ENCODE measurements at places on chromosomes 7 and 10.

- DNase-seq: no peak
These were observed 45.0 kb upstream of the JAZF1 start for GRCh38 chr7:28225576-28225975.

- no peak for DNase-seq
These were observed 454.2 kb upstream of the AKR1E2 start for GRCh38 chr10:4371691-4372295.

GRCh38 chr10:77636282-77636966 is 1.2 kb downstream of the KCNMA1 start:
- DNase-seq: no peak

DNA sequence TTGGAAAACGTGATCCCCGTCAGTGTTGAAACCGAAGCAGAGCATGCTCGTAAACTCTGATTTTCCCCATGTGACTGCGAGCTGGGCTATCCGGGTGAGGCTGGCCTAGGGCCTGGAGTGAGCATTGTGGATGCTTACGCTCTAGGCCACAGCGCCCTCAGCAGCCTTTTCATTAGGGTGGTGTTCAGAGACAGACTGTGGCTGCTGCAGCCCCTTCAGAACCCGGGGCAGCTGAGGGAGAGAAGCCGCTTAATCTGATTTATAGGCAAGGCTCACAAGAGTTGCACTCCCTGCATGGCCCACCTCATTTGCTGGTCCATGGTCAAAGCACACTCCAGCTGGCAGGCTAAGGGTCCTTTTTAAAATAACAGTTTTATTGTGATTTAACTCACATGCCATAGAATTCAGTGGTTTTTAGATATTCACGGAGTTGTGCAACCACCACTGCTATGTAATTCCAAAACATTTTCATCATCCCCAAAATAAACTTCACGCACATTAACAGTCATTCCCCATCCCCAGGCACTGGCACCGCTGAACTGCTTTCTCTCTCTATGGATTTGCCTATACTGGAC is 72.5 kb downstream of the SYPL1 start:
- no peak for DNase-seq

GRCh38 chr10:116836083-116836482 is 13.2 kb upstream of the ENO4 start:
- DNase-seq: no peak

DNA sequence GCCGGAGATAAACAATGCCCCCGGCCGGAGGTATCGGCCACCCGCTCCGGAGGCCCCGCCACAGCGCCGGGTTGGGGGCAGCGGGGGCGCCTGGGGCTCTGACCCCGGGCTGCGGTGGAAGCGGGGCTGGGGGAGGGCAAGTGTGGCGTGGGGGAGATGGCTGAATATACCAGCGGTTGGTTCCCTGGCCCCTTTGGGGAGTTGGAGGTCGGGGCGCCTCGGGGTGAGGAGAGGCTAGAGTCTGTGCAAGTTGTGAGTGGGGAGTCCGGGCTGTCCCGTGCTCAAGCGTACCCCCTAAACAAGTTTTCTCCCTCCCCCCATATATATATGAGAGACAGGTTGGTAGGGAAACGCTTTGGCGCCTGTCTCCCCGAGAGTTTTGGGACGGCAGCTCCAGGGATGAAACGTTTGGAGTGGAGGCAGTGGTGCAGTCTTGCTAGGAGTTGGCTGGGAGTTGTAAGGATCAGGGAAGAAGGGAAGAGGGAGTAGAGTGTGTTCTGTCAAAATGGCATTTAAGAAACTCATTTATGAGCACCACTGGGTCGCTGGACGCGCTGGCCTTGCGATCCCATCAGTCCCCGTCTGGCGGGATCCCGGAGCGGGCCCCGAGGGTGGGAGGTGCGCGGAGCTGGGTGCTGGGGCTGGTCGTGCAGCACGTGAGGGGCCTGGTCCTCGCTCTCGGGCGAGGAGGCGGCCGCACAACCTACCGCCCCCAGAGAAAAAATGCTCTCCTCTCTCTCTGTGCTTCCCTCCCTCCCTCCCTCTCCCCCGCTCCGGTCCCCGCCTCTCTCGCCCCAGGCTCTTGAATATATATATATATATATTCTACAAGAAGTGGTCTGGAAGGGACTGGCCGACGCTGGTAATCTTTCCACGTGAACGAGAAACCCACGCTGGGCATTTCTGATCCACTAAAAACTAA is 1.1 kb downstream of the TET1 start:
- no peak for DNase-seq

DNA sequence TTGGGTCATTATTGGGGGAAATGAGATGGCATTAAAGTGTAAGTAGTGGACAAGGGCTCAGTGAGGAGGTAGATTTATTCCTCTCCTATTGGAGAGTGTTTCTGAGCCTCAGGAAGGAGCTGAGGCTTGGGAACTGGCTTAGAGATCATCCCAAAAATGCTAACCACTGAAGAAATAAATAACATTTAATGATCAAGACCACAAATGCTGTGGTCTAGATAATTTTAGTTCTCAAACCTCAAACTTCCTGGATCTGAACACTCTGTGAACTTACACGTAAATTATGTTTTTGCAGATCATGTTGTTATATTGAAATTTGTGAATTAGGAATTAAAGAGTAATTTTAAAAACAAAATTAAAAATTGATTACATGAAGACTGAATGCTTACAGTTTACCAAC is 27.3 kb downstream of the MDFIC start:
- DNase-seq: no peak

GRCh38 chr10:49613165-49613881 is 514 bp upstream of the CHAT start:
- no peak for DNase-seq

- no peak for DNase-seq
These were observed 115.6 kb upstream of the PHYHIPL start for GRCh38 chr10:59060852-59061251.

- DNase-seq: no peak
These were observed 21.7 kb downstream of the OPALIN start for GRCh38 chr10:96337106-96337505.

- DNase-seq: no peak
These were observed 138.2 kb downstream of the ELMO1 start for GRCh38 chr7:37310327-37311080.

DNA sequence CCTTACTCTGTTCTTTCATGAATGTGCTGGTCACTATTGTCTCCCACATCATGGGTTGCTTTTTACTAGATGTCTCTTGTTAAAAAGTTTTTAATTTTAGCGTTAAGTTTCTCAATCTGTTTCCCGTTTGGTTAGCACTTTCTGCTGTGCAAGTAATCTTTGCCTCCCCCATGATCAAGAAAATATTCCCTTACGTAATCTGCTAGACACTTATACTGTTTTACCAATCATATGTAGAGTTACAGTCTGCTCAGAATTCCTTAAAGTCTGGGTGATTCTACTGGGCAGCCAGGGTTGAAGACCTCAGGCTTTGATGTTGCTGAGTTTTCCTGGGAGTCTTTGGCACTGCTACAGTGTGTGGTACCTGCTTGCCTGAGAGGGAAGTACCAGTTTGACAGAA is 38.2 kb upstream of the RPA3 start:
- DNase-seq: no peak

DNA sequence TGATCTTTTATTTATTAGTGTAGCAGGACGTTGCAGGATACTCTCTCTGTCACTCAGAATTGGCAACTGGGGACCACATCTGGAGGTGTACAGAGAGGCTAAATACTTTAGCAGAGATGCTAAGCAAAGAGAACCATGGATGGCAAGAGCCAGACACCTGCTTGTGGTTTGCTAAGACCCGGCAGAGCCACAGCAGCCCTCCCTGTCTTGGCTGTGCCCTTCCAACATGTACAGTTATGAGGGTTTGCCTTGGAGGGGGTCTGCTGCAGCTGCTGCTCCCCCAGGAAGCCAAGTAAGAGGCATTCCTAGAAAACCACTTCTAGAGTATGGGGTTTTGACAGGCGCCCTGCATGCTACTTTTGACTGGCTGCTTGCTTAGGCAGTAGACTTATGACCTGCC is 5.1 kb downstream of the NPVF start:
- DNase-seq: no peak

DNA sequence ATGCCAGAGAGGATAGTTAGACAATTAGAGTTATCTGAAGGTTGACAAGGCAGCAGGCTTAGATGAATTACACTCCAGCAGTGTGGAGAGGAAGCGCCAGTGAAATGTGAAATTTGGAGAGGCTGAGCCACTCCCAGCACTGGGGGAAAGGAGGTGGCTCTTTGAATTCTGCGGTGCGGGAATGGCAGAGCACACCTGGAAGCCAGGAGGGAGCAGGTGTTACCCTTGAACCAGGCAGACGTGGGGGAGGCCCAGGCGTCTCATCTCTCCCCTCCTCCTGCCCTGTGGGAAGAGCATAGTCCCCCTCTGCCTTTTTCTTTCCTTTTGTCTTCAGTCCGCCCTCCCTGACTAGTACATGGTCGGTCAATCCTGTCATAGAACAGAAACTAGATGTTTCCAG is 203.1 kb downstream of the DPP6 start:
- no peak for DNase-seq

- DNase-seq: no peak
These were observed 436.8 kb upstream of the C7orf33 start for GRCh38 chr7:148153616-148154284.

DNA sequence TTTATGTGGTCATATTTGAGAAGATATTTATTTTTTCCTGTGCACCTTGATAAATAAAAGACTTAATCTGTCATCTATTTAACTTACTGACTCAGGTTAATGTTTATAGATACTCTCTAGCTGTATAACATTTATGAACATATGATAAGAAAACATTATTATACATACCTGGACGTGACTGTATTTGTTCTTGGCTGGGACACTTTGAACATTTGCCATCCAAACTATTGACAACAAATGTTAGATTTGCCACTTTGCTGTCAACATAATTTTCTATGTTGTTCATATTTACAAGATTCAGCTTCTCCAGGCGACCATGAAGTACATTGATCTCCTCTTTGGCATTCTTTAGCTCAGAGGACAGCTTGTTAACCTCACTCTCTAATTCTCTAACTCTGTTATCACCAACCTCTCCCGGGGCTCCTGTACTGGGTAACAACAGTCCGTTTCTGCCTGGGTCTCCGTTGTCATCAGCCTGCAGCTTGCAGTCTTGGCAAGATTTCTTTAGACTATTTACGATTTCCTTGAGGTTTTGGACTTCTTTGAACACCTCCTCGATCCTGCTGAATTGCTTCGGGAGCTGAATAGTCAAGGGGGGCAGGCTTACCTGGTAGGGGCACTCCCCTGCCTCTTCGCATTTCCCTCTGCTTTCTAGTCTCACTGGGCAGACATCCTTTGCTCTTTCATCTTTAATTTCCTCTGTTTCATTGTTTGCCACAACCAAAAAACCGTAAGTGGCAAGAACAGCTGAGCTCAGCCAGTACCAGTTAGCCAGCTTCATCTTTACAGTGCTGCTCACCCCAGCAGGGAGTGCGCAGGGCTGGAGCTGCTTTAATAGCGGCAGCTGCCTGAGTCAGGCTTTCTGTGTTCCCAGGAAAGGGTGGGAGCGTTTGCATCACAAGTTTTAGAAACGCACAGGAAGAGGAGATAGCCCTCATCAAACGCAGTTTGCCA is at the start of gene FGL2:
TSS of gene FGL2 (minus strand) at position 807 of the 954 bp plus-strand sequence. CDS start at position 781, 26 bp downstream.
- DNase-seq: no peak

DNA sequence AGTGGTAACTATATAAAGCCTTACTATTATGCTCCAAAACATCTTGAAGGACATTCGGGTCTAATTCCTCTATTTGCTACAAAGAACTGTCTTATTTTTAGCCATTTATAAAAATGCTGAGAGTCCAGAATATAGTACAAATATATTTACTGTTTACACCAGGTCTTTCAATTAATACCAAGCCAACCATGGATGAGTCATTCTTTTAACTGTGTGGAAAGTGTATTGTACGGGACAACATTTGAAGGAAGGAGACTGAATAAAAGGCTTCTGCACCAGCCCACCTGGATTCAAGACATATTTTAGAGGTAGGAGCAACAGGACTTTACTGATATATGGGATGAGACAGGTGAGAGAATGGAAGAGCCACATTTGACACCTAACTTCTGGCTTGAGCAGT is 35.4 kb downstream of the MASTL start:
- DNase-seq: peak; percentile 6

GRCh38 chr7:112512451-112513210 is 31.8 kb downstream of the LSMEM1 start:
- DNase-seq: no peak

DNA sequence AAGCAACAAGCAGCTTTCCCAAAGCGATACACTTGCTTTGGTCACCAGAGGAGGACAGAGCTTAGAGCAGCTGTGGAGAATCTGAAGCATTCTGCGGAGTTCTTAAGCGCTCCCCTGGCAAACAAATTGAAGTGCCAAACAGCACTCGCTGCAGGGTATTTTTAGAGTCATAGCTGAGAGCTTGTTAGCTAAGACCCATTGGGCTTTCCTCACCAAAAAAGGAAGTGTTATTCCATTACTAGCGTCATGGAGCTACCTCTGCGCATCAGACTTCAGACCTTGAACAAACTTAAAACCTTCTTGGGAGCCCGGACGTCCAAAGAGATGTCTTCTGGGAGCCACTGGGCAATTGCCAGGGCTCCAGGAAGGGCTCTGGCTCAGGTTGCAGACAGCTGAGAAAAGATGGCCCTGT is 23.2 kb upstream of the BMPR1A start:
- no peak for DNase-seq

- DNase-seq: no peak
These were observed 101.0 kb downstream of the GSAP start for GRCh38 chr7:77315182-77315591.

DNA sequence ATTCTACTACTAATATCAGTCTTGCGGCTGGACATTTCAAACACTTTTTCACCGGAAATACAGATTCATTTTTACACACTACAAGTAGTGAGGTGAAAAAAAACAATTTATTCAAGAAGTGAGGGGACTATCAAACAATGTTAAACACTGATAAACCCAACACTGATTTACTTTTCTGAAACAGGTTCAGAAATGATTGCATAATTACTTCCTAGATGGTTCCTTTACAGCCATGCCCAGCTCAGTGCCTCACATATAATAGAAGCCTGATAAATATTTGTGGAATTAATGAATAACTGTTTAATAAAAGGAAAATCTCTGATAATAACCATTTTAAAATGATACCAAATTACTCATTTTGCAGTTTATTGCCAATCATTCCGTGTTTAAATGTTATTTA is 34.6 kb downstream of the FRA10AC1 start:
- DNase-seq: no peak

- DNase-seq: peak; percentile 75
These were observed 2.6 kb upstream of the MYPN start for GRCh38 chr10:68106656-68107055.

- no peak for DNase-seq
These were observed 16.8 kb downstream of the OCM2 start for GRCh38 chr7:97973206-97973658.

- no peak for DNase-seq
These were observed 125.6 kb downstream of the FANK1 start for GRCh38 chr10:126021833-126022500.

GRCh38 chr10:47046321-47047126 is 135.3 kb downstream of the PTPN20 start:
- no peak for DNase-seq

All from SK-MEL-5 (cell line).